ENCODE measurements at places on chromosomes 4 and X.

DNA sequence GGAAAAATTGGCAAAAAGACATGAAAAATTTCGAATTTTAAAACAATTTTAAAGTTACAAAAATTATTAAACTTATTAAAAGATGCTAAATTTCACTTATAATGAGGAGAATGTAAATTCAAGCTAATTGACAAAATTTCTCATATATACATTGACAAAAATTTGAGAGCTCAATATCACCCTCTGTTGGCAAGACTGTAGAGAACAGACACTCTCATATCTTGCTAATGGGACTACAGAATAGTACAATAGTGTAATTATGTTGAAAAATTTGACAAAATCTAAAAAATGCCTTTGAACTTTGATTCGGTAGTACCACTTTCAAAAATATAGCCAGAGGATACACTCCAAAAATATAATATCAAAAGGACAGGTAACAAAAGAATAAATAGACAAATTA, 29.8 kb downstream of the DCAF8L2 start:
- peak; percentile 50 for DNase-seq

- DNase-seq, result no peak
Measured at GRCh38 chr4:163588532-163588931, 94.0 kb downstream of the TMA16 start.

DNA sequence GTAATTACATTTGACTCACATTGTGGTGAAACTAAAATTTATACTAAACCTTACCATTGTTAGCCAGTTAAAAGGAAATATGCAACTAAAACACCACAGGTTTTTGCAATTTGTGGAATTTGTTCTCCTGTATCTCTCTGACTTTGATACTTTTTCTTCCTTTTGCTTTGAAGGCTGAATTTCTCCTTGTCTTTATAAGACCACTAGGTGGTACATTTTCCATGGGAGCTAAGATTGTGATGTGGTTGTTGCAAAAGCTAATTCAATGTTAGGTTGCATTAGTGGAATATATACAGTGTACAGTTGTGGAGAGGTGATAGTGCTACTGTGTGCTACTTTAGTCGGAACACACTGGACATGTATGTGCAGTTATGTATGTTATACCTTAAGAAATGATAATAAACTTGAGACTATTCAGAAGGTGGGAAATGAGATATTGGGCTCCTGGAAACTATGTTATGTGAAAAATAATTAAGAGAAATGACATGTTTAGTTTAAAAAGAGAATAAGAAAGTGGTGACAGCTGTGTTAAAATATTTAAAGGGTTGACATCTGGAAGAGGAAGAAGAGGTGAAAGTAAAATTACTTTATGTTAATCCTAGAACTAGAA, 70.3 kb downstream of the ARL9 start:
- no peak for DNase-seq

DNA sequence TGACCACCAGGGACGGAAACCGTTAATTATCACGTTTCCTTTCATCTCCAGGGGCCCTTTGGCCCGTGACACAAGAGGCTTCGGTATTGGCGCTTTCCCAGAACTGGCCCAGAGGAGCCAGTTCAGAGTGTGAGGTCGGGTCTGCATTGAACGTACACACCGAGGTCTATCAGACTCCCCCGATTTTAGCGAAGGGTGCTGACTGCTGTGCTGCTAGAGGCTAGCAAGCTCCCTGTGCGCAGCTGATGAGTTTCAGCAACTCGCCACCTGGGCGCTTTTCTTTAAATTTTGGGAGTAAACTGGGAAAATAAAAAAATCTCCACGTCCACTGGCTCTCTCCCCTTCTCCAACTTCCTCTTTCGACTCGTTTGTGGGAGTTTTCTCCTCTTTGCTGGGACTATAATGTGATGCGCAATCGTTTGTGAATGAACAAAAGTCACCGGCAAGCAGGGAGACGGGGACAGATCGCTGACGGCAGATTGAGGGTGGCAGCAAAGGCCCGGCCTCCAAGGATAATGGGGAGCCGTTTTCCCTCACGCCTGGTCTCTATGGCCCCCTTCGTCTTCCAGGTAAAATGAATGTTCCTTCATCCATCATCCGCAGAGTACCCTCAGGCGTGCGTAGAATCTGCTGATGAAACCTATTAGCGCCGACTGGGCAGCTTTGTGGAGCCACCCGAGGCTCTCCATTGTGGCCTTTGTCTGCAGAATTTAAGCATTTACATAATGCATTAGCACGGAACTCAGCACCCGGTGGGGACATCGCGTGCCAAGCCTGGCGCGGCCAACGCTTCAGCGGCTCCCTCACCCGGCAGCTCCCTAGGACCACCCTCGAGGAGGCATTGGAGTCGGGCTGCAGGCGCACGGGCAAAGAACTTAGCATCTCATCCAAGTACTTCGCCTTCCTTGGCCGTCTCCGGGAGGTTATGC, 1.6 kb upstream of the LRAT start:
- no peak for DNase-seq

- DNase-seq, result no peak
Measured at GRCh38 chr4:103482893-103483292, 236.9 kb downstream of the TACR3 start.

- peak; percentile 75 for DNase-seq
Measured at GRCh38 chr4:40672528-40673522, 43.2 kb upstream of the RBM47 start.

- peak; percentile 60 for DNase-seq
Measured at GRCh38 chr4:52234561-52235440, 183.7 kb downstream of the SPATA18 start.

GRCh38 chrX:10636337-10636736, 16.0 kb upstream of the MID1 start:
- DNase-seq, result no peak

- DNase-seq, result no peak
Measured at GRCh38 chr4:185128272-185129119, 14.6 kb upstream of the SLC25A4 start.

DNA sequence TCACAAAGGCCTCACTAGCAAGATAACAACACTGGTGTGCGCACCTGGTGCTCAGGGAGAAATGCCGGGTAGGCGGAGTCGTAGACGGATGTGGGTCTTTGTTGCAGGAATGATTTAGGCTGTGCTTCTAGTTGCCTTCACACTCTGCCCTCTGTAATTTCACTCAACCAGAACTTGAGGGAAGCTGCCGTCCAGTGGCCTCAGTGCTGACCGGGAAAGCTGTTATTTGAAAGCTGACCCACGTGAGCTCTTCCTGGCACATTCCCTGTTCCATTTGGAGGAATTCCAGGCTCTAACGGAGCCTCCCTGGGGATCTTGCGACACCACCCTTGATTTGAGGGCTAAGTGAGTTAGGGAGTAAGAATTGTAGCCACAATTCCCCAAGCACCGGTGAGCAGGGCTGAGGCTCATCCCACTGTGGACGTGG, 15.9 kb downstream of the SH3TC1 start:
- peak; percentile 41 for DNase-seq

GRCh38 chr4:38455092-38455862, 208.7 kb upstream of the KLF3 start:
- no peak for DNase-seq

Data from dermis microvascular lymphatic vessel endothelial cell (primary cell).